ENCODE measurements at places on chromosomes 4 and X.

- no peak for DNase-seq
These were observed 87.2 kb downstream of the CLDN34 start for GRCh38 chrX:10054396-10054795.

DNA sequence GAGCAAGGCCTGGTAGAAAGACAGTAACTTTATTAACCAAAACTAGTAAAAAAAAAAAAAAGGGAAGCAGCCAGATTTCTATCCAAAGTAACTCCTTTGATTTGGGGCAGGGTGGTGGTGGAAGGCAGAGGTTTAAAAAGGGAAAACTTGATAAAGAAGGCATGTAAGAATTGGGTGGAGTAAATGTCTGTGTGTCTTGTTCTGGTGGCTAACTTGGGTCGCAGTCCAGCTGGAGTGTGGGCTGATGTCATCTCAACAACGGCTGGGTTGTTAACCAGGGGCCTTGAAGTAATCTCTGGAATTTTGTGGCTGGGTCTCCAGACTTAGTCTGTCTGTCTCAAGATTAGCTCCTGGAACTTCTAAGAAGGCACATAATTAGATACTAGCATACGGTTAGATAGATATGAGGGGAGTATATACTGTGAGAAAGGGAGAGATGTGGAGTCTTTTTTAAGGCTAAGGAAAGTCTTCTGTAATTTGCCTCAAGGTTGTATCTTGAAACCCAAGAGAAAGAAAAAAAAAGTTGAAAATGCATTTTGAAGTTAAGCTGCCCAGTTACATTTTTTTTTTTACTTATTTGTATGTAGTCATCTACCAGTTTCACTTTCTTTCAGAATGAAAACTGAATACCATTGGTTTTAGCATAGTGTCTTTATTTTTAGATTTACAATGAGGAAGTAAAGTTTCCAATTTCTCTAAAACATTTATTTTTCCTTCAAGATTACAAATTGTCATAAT, 48.3 kb downstream of the MTHFD2L start:
- no peak for DNase-seq

GRCh38 chrX:9442056-9442455, 22.8 kb upstream of the TBL1X start:
- DNase-seq: no peak

DNA sequence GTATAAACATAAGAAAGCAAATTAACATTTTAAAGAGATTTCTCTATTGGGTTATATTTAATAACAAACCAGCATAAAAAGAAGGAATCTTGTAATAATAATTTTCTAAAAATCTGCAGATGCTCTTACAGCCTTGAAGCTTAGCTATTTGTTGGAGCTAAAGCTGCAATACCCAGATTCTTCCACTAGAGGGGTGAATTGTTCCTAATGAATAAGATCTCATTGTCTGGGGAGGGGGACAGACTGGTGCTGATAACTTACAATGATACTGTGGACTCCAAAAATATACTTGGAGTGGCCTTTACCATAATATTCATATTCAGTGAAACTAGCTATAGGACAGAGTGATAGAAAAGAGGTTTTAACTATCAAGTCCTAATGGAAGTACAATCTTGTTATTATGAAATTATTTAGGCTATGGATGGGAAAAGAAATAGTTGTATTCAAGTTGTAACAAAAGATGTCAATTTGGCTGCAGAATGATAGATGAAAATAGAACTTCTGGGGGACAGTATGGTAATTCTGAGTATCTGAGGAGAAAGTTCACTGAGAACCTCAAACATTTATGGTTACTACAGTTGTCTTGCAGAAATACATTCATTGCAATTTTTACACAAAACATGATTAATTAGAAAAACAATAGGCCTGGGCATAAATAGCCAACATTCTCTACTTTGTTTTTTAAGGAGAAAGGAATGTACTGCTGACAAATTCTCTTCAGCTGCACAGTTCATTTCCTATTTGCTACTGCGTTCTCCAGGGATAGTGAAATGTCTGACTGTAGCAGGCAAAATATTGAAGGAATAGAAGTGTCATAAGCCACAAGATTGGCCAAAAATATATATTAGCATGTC, 443.3 kb downstream of the GBA3 start:
- DNase-seq: no peak

DNA sequence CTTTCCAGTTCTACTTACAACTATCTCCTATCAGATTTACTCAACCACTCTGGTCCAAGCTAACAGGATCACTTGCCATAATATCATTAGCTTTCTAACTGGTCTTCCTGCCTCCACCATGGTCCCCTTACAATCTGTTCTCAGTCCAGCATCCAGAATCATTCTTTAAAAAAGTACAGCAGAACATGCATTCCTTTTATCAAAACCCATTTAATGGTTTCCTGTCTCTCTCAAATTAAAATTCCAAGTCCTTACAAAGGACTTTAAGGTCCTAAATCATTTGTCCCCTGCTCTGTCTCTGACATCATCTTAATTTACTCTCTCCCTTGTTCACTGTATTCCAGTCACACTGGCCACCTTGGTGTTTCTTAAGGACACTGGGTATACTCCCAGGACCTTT, 104.6 kb downstream of the REELD1 start:
- no peak for DNase-seq

DNA sequence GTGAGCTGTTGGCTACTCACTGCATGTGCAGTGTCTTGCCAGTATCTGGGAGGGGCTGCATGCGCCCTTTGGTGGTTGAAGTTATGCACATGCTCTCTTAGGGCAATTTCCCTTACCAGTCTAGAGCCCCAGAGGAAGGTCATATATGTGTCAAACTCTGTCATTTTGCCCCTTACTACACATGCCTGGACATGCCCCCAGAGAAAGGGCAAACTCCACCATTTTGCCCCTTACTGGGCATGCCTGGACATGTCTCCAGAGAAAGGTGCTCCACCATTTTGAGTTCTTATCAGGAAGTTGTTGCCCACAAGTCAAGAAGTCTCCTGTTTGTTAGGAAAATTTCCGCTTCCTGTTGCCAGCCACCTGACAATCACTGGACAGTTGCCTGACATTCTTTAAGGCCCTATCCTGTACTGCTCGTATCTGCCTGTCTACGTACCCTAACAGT, 56.4 kb upstream of the PLAC8 start:
- no peak for DNase-seq

- DNase-seq: no peak
These were observed 95.2 kb downstream of the SHROOM4 start for GRCh38 chrX:50718776-50719175.

GRCh38 chr4:145066063-145066501, 31.9 kb downstream of the ANAPC10 start:
- DNase-seq: no peak

DNA sequence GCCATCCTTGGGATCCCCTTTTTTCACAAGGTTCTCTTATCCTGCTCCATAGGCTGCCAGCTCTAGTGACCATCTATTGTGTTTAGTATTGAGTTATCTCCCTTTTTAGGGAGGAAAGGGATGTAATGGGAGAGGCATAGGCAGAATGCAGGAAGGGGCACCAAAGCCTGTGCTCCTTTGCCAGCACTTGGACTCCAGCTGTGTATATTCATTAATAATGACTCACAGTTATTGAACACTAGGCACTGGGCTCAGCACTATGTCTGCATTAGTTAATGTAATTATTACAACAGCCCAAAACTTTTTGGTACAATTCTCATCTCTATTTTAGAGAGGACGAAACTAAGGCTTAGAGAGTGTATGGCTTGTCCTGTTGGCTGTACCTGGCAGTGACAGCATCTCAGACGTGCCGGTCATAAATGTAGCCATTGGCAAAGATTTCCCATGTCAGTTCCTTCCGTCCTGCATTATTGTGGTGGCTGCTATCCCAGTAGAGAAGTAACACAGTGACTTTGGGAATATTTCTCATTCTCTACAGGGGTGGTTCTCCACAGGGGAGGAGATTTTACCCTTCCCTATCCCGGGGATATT, 90.3 kb downstream of the AFF1 start:
- DNase-seq: no peak

DNA sequence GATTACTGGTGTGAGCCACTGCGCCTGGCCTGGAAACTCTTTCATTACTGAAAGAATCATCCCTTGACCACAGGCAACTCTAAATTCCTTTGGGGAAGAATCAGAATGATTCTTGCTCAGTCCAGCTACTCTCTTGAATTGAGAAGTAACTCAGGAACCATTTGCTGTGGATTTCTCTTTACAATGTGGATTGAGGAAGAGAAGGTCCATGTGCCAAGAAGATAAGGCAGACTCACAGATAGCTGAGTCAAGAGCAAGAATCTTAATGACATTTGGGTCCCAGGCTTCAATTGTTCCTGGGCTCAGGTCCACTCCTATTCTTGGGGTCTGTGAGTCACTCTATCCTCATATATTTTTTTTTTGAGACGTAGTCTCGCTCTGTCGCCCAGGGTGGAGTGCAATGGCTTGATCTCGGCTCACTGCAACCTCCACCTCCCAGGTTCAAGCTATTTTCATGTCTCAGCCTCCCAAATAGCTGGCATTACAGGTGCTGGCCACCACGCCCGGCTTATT, 6.2 kb upstream of the MGARP start:
- no peak for DNase-seq

DNA sequence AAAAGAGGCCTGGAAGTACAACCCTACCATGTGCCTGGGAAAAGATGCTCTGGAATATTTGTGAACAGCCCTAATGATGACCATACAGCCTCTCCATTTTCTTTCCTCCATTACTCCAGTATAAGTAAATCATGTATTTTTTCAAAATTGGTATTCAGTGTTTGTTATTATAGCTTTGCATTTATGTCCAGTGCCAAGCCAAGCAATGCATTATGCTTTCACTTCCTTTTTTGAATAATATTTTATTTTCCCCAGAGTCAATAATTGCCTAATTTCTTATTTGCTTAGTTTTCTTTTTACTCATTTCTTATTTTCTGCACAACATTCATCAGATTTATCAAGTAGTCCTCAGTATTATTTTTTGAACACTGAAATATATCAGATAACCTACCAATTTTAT, 49.3 kb upstream of the EOLA2 start:
- DNase-seq: no peak

GRCh38 chrX:9555354-9555753, 90.5 kb downstream of the TBL1X start:
- no peak for DNase-seq

DNA sequence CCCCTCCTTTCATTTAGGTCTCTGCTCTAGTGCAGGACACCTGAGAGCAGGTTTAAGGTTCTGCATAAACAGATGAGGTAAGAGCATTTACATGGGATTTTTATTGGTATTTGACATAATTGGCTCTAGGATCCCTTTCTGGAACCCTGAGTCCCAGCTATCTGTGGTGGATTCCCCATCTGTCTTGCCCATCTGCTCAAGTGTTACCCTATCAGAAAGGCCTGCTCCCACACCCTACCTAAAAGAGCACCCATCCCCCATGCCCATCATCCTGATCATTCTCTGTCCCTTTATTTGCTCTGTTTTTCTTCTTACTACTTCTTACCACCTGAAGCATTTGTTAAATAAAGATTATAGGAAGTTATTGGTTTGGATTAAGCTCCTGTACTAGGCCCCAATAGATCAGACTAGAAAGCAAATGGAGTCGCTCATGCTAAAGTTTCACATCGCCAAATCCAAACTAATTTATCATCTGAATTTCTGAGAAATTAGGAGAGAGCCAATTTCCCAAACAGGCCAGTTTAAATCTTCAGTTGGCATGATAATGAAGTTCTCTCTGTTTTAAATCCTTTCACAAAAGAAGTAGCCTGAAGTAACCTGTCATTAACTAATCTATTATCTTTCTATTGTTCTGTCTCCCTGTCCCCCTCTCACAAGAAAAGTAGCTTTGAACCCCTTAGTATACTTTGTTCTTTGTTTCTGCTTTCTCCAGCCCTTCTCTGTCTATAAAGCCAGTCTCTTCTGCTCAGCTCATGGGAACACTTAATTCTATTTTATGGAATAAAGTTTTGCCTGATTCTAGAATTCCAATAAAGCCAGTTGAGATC, 178.6 kb downstream of the ZNF674 start:
- no peak for DNase-seq

DNA sequence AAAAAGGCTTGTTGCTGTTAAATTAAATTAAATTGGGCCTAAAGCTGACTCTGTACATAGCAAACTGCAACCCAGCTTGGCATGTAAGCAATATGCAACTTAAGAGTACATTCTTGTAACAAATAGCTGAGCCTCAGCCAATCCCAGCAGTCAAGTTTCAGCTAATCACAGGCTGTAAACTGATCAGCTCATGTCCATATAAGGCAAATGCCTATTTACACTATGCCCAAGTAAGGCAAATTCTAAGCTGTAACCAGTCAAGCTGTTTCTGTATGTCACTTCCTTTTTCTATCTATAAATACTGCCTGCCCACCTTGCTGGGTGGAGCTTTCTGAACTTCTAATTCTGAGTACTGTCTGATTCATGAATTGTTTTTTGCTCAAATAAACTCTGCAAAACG, 429.1 kb upstream of the FTHL17 start:
- DNase-seq: no peak

GRCh38 chrX:53281321-53281822, at the start of gene IQSEC2:
Gene IQSEC2 (minus strand): TSS chrX:53281584.
- DNase-seq: no peak

DNA sequence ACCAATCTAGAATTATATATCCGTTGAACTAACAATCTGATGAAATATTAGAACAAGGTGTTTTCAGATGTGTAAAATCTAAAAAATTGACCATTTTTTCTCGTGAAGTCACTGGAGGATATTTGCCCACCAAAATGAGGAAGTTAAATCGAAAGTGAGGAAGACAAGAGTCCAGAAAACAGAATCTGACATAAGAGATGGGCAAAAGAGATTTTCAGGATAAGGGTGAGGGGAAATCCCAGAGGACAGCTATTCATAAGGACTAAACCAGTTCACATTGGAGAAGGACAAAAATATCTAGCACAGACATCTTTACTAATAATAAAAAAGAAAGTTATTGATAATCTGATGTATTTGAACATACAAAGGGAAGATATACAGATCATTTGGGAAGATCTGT, 18.7 kb upstream of the ALG13 start:
- no peak for DNase-seq

GRCh38 chr4:93865650-93866049, 37.1 kb downstream of the ATOH1 start:
- DNase-seq: no peak

DNA sequence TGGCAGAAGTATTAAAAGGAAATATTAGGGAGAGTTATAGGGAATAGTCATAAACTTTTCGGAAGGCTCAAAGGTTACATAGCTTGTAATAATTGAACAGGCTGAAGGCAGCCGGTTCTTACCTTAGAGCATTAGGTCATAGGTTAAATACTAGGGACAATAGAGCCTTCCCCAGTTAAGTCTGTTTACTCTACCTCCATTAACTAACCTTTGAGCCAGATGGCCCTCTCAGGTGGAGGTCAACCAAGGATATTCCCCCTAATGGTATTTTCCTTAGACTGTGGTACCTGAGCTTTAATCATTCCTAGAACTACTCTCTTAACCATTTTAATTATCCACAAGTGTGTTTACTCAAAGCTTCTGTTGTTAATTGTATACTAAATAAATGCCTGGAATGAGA, 920.9 kb upstream of the PABPC4L start:
- DNase-seq: no peak

GRCh38 chrX:154735695-154736393, 15.0 kb downstream of the GAB3 start:
- DNase-seq: no peak

- DNase-seq: no peak
These were observed 28.4 kb upstream of the UVSSA start for GRCh38 chr4:1318488-1319213.

- DNase-seq: no peak
These were observed 13.0 kb downstream of the EXOC1 start for GRCh38 chr4:55866290-55866907.

- DNase-seq: no peak
These were observed 54.9 kb downstream of the STOX2 start for GRCh38 chr4:183960046-183960420.
